ENCODE measurements at places on chromosomes 2 and 18. TPM values are rescaled to one million over a fixed set of nuclear protein-coding genes. Genes with fewer than 3 reads are reported as not detected.

The SLC5A7 gene
- not detected for total RNA-seq

The RUFY4 gene
- not detected for total RNA-seq

The BAZ2B gene
- 71.3 TPM for total RNA-seq

The MEX3C gene
- 68.4 TPM for total RNA-seq

The IL1RN gene
- total RNA-seq = not detected

The WDCP gene
- 18.2 TPM for total RNA-seq

The EMILIN2 gene
- 6.4 TPM for total RNA-seq

All from endodermal cell (in vitro differentiated cells).